ENCODE measurements at places on chromosomes 4 and X. TPM values are rescaled to one million over a fixed set of nuclear protein-coding genes. Genes with fewer than 3 reads are reported as not detected.
A peak's percentile ranks its signal among the peaks of the same experiment; 100 is the strongest.

The CFAP47 gene
- not detected for total RNA-seq

The CRLF2 gene
- total RNA-seq, result not detected

The UXT gene
- total RNA-seq, result 143 TPM

The PLCXD1 gene
- 25.7 TPM for total RNA-seq

The PGAM4 gene
- not detected for total RNA-seq

DNA sequence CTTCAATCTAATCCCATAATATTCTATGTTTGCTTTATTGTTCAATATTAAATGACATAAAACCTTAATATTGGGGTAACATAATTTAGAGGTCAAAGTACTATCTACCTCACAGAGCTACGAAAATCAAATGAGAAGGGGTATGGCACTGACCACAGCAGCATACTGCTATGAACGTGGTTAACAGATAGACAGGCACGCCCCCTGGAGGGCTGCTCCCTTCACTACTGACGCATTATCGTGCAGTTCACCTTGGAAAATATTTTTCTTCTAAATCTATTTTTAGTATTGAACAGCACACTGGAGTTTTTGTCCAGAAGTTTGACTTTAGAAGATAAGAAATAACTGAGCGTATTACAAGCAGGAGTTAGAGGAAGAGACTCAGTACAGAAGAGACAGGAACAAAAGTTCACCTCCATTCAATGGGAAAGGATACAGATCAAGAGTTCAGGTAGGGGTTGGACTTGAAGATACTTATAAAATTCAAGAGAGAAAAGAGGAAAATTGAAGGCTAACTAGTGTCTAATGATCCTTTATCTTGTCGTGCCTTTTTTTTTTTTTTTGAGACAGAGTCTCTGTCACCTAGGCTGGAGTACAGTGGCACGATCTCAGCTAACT lies 22.7 kb downstream of the MAP9 start:
- peak; percentile 73 for DNase-seq

DNA sequence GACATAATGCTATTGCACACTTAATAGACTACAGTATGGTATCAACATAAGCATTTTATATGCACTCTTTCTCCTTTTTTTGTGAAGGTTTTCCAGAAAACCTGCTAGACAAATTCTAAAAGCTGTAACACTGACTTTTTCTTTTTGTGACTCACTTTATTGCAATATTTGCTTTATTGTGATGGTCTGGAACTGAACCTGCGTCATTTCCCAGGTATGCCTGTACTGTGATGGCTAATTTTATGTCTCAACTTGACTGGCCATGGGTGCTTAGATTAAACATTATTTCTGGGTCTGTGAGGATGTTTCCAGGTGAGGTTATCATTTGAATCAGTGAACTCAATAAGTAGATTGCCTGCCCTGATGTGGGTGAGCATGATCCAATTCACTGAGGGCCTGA lies 35.5 kb upstream of the LAMP2 start:
- DNase-seq, result peak; percentile 82

DNA sequence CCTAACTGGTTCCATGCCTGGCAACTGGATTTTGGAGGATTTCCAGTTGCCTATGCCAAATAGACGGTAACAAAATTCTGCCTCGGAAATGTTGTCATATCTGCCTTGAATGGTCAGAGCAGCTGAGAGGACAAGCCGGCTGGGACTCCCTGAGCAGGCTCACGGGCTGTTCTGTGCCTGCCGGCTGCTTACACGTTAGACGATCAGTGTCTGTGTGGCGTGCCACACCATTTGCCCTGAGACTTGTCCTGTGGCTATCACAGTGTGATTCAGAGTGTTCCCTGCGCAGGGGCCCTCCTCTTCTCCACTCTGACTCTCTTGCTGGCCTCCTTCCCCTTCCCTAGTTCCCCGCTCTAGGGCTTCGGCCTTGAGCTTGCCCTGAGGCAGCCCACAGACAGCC lies 42.4 kb downstream of the RAI2 start:
- DNase-seq, result no peak

- DNase-seq, result no peak
These were observed 60.0 kb downstream of the SMC1A start for GRCh38 chrX:53362449-53362848.

Measured in PC-3 (cell line).